Right forelimb (tissue), 1 donor: ENCODE measurements at places on chromosomes 3 and 15.
A peak's percentile ranks its signal among the peaks of the same experiment; 100 is the strongest.

DNA sequence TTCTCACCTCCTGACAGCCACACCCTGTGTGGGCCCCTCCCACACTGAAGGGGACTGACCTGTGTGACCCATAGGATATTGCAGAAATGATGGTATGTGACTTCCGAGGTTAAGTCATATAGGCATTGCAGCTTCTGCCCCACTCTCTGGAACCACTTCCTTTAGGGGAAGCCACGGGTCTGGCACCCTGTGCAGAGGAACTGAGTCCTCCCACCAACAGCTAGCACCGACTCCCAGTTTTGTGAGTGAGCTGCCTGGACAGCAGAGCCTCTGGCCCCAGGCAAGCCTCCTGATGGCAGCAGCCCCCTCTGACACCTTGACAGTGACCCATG lies 24.6 kb upstream of the SLC6A6 start:
- no peak for DNase-seq

DNA sequence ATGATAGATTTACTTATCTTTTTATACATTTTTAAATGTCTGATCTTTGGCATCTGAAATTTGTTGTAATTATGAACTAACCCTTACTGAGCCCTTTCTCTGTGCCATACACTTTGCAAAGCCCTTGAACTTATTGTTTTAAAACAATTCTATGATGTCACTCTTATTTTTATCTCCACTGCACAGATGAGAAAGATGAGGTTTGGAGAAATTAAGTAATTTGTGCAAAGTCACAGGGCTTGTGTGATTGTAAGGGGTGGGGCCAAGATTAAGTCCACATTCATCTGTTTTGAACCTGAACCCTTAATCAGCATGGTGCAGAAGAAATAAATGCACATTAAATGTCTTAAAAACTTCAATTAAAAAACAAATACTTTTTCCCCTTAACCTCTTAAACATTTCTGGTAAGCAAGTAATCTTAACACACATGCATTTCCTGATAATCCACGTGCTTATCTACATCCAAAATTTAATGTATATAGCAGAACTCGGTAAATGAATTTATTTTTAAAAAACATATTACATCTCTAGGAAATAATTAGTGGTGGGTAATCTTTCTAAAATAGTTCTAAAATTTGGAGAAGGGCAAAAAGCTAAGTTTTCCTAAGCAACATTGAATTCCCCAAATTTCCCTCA lies 189.8 kb upstream of the TBC1D5 start:
- DNase-seq = no peak

- DNase-seq = no peak
Measured at GRCh38 chr3:122184591-122184929, 1.1 kb downstream of the CASR start.

DNA sequence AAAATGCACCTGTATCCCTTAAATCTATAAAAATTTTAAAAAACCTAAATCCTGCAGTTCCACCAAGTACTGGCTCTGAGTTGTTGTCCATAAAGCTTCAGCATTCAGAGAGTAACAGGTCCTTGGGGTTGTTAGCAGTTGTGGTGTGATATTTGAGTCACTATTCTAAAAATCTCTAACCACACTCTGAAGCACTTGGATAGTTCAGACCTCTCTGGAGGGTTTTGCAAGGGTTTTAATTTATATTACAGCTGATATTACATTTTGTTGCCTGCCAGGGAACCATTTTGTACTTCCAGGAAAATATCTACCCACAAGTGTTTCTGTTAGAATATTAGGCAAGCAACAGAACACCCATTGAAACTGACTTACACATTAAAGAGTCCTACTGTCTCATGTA lies 255.6 kb downstream of the TBL1XR1 start:
- DNase-seq = no peak

DNA sequence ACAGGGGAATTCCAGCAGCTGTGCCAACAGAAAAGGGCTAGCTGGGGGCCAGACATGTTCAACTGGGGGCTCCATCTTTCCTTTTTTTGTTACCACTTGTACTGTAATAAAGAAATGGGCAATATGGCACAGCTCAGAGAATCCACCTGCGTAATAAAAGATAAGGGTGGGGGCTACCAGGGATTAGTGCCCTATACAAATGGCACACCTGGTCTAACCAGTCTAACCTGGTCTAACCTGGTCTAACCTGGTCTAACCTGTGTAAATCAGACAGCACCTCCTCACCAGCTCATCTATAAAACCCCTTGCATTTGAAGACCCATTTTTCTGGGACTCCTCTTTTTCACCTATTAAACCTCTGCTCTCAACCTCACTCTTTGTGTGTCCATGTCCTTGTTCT lies 26.2 kb upstream of the CLDN16 start:
- DNase-seq = no peak

GRCh38 chr3:17986348-17986816 lies 244.0 kb upstream of the TBC1D5 start:
- no peak for DNase-seq

GRCh38 chr3:37981348-37981664 lies 9.3 kb upstream of the VILL start:
- DNase-seq = no peak

GRCh38 chr3:122767540-122768372 lies 25.9 kb downstream of the HSPBAP1 start:
- no peak for DNase-seq

DNA sequence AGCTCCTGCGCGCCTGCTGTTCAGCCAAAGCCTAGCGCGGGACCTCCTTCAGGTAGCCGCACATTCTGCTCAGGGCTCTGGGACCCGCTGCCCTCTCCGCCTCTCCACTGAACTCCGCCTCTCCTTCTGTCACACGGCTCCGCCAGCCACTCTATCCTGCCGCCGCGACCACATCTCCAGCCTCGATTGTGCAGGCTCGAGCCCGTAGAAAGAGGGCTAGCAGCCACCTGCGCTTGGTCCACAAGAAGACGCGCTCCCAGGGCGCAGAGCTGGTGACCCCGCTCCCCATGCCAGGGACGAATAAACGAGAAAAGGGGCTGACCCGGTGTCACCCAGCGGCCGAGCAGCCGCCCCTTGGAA lies 1.1 kb upstream of the VIPR1 start:
- peak; percentile 41 for DNase-seq

DNA sequence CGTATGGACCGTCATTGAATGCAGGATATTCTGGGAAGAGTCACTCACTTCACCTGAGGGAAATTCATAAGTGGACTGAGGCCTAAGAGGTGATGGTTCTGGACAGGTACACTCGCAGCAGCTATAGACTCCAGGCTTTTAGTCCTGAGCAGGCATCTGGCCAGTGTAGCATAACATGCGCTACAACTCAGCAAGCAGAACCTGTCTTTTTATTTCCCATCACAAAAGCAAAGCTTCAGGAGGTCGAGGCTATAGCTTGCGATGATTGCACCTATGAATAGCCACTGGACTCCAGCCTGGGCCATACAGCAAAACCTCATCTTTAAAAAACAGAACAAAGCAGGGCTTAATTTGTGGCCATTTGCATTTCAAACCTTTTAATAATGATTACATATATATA lies 185.8 kb downstream of the KCNH8 start:
- no peak for DNase-seq

DNA sequence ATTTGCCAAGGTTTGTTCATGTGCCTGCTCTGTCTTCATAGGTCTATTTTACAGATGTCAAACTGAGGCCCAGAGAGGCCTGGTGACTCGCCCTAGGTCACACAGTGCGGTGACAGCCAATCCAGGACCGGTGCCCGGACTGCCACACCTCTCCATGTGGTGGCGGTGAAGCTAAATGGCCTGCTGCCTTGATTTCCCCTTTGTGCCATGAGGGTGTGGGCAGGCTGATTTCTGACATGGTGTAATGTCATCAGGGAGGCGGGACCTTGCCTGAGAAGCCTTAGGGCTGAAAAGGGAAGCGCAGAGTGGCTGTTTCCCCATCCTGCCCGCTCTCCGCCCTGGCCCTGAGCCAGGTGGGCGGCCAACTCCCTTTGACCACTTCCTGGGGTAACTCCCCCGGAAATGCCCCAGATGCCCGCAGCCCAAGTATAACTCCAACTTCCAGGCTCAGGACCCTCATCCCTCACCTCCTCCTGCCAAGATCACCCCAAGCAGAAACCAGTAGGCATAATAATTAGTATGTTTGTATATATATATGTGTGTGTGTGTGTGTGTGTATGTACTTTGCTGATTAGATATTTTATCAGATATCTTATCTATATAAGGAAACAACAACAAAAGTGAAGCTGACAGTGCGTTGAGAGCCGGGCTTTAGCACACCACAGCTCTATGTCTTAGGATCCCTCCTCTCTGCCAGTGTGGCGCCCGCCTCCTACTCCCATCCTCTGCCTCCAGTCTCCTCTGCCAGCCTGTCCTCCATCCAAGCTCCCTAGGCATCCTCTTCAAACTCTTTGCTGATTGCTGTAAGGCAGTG lies 63.9 kb downstream of the IQSEC1 start:
- DNase-seq = no peak

DNA sequence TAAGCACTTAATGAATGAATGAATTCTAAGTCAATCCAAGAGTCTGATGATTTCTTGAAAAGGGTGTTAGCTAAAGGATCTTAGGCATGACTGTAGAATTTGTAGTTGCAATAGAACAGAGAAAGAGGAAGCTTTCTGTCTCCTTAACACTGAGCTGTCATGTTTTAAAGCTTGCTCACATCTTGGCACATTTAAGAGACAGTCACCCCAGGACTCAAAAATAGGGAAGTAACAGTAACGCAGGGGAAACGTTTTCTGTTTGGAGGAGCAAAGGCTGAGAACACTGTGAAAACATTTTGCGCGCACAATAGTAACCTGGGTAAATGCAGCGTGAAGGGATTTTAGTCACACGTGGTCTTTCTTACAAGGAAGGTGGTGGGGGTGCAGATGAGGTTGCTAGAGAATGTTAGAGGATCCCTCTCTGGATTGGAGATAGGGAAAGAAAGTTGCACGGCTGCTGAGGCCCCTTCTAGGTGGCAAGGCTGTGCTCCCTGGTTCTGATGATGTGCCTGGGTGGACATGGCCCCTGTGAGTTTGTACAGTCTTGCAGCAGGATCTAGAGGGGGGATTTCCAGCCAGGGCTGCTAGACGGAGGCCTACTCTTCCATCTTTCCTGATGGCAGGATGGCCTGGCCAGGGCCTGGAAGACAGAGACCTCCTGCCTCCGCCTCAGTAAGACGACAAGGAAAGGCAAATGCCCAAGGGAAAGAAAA lies 12.0 kb downstream of the STARD5 start:
- no peak for DNase-seq

DNA sequence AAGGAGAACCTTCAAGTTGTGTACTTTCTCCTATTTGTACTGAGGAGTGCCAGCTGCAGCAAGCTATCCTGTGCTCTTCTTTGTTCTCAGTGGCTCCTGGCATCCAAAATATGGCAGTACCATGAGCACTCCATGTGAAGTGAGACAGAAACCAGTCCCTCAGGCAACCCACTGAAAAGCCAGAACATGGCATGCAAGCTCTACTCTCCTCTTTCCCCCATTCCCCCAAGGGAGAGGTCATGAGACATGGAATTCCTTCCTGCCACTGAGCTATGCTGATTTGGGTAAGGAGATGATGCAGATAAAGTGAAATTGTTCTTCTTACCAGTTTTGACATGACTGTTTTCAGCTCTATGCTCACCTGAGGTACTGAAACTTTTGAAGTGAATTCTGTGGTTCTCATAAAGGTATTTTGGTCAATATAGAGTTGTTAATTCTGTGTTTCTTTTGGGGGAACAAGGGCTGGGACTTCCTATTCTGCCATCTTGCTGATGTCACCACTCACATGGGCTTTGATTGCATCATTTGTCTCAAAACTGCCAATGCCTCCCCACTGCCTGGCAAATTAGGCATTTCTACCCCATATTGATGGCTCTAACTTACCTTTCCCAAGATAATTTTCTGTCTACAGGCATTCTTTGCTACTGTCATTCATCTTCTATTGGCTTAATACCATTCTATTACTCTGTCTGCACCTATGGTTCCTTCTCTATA lies 22.8 kb upstream of the CEP152 start:
- DNase-seq = no peak

- DNase-seq = no peak
Measured at GRCh38 chr15:87477737-87478686, 778.5 kb downstream of the NTRK3 start.

DNA sequence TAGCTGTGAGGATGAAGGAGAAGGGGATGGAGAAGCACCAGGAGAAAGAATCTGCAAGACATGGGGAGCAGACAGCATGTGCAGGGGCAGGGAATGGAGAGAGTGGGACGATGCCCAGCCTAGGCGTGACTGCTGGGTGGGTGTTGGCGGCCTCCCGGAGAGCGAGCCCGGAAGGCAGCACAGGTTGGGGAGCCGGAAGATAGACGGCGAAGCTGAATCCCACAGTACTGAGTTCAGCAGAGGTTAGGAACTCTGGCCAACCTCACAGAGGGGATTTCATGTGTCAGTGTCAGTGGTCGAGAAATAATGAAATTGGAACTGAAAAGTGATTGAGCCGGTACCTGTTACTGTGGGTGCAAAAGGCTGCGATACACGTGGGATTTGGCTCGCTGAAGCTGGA lies 55.2 kb downstream of the PXYLP1 start:
- peak; percentile 10 for DNase-seq

- no peak for DNase-seq
Measured at GRCh38 chr3:165254812-165255211, 58.6 kb upstream of the SLITRK3 start.

DNA sequence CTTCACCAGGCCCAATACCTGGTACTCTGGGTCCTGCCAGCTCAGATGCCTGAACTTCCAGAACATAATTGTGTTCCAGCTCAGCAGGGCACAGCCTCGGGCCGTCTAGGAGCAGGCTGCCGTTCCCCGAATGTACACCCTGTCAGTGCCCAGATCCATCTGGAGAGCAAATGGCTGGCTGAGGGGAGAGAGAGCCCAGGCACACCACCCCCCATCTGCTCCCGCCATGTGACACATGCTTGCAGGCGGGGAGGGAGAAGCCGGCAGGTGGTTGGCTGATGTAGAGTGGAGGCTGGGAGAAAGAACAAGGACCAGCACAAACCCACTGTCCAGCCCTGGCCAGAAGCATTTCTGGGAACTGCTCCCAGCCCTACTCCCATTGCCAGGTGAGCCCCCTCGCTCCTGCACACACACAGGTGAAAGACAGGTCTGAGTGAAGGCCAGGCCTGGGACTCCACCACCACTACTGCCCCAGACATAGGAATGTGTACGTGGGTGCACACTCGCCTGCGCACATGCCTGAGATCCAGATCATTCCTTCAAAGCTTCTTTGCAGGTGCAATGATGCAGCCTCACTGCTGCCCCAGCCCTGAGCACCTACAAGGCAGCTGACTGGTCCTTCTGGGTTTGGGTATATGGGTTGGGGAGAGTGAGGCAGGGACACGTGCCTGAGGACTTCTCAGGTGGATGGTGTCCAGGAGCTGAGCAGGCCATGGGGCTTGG lies 53.5 kb downstream of the SEMA5B start:
- no peak for DNase-seq

- DNase-seq = no peak
Measured at GRCh38 chr15:61794276-61794675, 266.0 kb downstream of the VPS13C start.

DNA sequence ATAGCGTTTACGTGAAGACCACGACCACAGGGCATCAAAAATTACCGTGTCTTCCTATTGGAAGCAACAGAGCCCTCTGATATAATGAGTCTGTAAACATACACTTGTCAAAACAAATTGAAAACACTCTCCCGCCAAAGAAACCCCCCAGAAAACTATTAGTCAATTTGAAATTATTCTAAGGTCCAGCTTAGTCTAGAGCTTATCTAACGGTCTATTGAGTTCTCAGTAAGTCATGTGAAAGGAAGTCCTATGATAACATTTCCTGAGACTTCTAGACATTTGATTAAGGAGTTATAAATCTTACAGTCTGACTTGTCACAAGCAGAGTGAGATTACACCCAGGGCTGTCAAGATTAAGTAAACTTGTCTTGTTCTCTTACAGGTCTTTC lies 356.3 kb downstream of the FOXP1 start:
- DNase-seq = no peak
